ENCODE measurements at places on chromosomes 2 and 18. TPM values are rescaled to one million over a fixed set of nuclear protein-coding genes. Genes with fewer than 3 reads are reported as not detected.
A peak's percentile ranks its signal among the peaks of the same experiment; 100 is the strongest.

RIT2 gene
- total RNA-seq = not detected

GRCh38 chr2:42163444-42164045 is 5.6 kb upstream of the EML4 start:
- no peak for DNase-seq

- no peak for DNase-seq
These were observed 1402.0 kb upstream of the PIK3C3 start for GRCh38 chr18:40553029-40553428.

ASTL gene
- total RNA-seq = 2.6 TPM

ASB18 gene
- total RNA-seq = not detected

GRCh38 chr2:218885981-218886947 is 5.6 kb downstream of the WNT10A start:
- DNase-seq = no peak

DNA sequence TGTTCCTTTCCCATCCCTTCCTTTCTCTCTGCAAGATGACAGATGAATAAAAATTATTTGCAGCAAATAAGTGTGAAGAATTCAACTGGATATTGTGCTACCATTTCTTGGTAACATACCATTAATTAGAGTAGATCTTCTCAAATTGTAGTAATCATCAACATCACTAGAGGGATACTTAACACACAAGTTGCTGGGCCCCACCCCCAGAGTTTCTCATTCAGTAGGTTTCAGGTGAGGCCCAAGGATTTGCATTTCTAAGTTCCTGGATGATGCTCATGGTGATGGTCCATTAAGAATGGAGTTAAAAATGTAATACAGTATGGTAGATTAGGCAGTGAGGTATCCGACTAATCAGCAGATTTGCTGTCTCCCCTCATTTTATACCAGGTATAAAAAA is 594.0 kb downstream of the ERBB4 start:
- no peak for DNase-seq

DNA sequence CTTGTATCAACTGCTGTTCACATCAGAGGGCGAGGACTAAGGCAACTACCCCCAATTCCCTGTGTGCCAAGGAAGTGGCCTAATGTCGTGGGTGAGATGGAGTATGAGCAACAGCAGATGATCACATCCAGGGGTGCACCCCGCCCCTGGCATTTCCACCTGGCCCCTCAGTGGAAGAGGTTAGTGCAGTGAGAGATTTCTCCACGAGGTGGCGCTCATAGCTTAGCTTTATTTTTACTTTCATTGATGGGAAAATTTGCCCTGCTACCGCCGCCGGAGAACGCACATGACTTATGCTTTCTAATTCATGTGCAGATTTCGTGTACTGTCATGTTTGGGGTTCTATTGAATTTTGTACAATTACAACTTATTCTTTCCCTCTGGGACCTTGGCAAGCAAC is 470.6 kb upstream of the MEX3C start:
- peak; percentile 37 for DNase-seq

MAP3K19 gene
- total RNA-seq = not detected

Measured in G401 (cell line).